Vagina (tissue), 2 donors: ENCODE measurements at places on chromosomes 2 and 18. TPM values are rescaled to one million over a fixed set of nuclear protein-coding genes. Genes with fewer than 3 reads are reported as not detected.
A peak's percentile ranks its signal among the peaks of the same experiment; 100 is the strongest.

The KCNG2 gene
- total RNA-seq: not detected

The TSPYL6 gene
- not detected for total RNA-seq

The SMAD2 gene
- total RNA-seq: 28.5 TPM

The RESP18 gene
- not detected for total RNA-seq

GRCh38 chr2:23844905-23845304 is 82.0 kb downstream of the ATAD2B start:
- no peak overlapping the region for H3K4me3 ChIP-seq
- no peak overlapping the region for H3K27ac ChIP-seq
- H3K4me1 ChIP-seq: no peaks in the 10 kb centered on the region
- no peaks in the 10 kb centered on the region for H3K27me3 ChIP-seq
- H3K36me3 ChIP-seq: no peaks in the 10 kb centered on the region
- DNase-seq: no peak

DNA sequence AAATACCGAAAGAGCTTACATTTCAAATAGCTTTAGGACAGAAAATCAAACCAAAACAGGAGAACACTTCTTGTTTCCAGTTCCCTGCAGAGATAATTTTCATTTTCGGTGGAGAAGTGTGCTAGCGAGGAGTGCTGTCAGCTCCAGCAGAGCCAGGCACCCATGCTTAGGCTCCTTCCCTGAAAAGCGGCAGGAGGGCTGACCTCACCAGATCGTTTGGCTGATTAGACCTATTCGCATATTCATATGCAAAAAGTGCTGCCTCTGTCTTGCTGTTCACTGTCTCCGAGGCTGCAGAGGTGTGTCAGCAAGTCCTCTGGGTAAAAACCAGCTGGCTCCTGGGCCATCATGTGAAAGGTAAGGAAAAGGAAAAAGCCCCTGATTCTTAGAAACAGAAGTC is 225.8 kb upstream of the COPS8 start:
- H3K4me1 ChIP-seq: no peaks in the 10 kb centered on the region
- H3K27ac ChIP-seq: no peak overlapping the region
- H3K4me3 ChIP-seq: no peak overlapping the region
- no peak for DNase-seq
- H3K36me3 ChIP-seq: no peaks in the 10 kb centered on the region

GRCh38 chr2:7726989-7727388 is 809.8 kb downstream of the RNF144A start:
- H3K4me3 ChIP-seq: no peak overlapping the region
- DNase-seq: no peak
- no peak overlapping the region for H3K27ac ChIP-seq
- no peaks in the 10 kb centered on the region for H3K27me3 ChIP-seq
- H3K4me1 ChIP-seq: no peaks in the 10 kb centered on the region

DNA sequence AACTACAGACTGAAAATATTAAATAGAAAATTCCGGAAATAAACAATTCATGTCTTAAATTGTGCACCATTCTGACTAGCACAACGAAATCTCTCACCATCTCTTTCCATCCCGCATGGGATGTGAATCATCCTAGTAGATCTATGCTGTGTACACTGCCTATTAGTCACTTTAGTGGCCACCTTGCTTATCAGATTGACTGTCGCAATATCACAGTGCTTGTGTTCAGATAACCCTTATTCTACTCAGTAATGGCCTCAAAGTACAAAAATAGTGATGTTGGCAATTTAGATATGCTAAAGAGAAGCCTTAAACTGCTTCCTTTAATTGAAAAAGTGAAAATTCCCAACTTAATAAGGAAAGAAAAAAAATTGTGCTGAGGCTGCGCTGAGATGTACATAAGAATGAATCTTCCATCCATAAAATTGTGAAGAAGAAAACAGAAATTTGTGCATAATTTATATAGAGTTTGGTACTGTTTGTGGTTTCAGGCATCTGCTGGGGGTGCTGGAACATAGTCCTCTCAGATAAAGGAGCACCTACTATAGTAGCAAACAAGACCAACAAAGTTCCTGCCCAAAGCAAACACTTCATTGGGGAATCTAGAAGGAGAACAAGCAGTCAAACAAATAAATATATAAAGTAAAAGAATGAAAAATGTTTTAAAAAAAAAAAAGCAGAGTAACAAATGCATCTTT is 12.0 kb downstream of the PSMD1 start:
- H3K36me3 ChIP-seq: peaks cover 4% of the 10 kb centered on the region
- DNase-seq: no peak
- no peaks in the 10 kb centered on the region for H3K4me1 ChIP-seq

DNA sequence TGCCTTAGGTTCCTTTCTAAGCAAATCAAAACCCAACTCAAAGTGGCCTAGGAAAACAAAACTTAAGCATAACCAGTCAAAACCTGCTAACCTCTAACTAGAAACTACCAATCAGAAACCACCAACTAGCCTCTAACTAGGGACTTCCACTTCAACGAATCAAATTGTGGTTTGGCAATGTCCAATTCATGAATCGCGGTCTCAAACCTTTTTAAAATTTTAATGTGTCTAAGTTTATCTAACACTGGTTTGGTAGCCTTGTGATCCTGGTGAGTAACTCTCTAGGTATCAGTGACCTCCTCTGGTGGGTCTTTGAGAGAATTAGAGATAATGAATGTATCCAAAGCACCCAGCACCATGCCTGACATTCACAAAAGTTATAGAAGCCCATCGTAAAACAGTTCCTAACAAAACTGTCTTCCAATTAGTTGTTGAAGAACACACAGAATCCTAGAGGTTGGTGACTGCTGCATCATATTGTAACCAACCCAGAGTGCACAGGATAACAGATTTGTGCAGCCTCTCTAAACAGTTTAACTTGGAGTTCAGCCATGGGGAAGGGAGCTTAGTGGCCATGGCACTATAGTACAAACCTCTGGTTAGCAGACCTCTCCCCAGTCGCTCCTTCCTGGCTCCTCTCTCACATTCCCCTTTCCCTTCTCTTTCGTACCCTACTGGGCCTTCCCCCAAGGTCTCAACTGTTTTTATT is 45.2 kb upstream of the B3GNT2 start:
- H3K36me3 ChIP-seq: no peaks in the 10 kb centered on the region
- DNase-seq: no peak
- peaks cover 9% of the 10 kb centered on the region for H3K4me1 ChIP-seq
- H3K27me3 ChIP-seq: no peaks in the 10 kb centered on the region
- no peak overlapping the region for H3K4me3 ChIP-seq

DNA sequence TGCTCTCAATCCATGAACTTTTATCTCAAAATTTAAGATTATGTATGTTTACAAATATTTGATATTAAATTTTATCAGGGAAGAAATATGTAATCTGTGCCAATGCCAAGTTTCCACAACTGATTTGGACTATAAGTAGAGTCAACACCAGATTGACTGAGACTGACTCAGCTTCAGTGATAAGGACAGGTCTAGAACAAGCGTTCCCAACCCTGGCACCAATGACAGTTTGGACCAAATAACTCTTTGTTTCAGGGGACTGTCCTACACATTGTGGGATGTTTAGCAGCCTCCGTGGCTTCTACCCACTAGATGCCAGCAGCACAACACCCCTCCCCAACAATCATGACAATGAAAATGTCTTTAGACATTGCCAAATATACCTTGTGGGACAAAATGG is 165.3 kb downstream of the THADA start:
- peaks cover 19% of the 10 kb centered on the region for H3K4me1 ChIP-seq
- no peaks in the 10 kb centered on the region for H3K36me3 ChIP-seq
- no peaks in the 10 kb centered on the region for H3K27me3 ChIP-seq
- no peak for DNase-seq

- H3K4me1 ChIP-seq: peaks cover 38% of the 10 kb centered on the region
- peak overlapping the region; percentile 51 for H3K27ac ChIP-seq
- no peaks in the 10 kb centered on the region for H3K27me3 ChIP-seq
- no peak for DNase-seq
- no peaks in the 10 kb centered on the region for H3K36me3 ChIP-seq
These were observed 223.4 kb upstream of the SMAD2 start for GRCh38 chr18:48153613-48154481.

DNA sequence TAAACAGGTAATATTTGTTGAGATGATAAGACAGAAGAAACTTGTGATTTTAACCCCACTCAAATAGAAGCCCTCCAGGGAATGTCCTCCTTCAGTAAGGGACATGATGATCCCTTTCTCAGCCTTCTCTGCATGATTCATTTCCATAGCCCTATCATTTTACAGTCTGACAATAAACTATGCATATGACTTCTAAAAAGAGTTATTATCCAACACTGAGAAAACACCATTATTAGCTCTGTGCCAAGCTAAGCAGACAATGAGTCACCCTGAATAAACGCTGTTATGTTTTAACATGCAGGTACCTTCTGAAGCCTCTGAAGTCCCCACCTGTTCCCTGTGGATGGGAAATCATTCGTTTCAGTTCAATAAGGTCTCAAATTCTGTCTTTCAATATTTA is 54.7 kb downstream of the DTNB start:
- no peak for DNase-seq
- H3K4me3 ChIP-seq: no peak overlapping the region
- H3K4me1 ChIP-seq: peaks cover 20% of the 10 kb centered on the region
- H3K36me3 ChIP-seq: no peaks in the 10 kb centered on the region
- H3K27me3 ChIP-seq: no peaks in the 10 kb centered on the region

DNA sequence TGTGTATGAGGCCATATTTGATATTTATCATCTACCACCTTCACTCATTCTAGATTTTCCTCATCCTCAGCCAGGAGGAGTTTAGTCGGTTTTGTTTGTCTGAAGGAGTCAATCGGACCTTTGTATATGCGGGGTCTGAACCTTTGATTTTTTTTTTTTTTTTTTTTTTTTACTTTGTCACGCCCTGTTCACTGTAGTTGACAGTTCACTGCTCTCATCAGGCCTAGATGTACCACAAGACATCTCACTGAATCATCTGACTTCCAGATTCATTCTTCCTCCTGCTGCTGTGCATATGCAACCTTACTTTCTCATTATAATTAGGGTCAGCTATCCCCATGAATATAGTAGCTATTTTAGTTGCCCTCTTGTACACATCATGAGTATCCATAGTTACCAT is 133.2 kb downstream of the ARHGAP15 start:
- no peak for DNase-seq
- H3K27ac ChIP-seq: no peak overlapping the region
- H3K4me1 ChIP-seq: peaks cover 23% of the 10 kb centered on the region
- H3K36me3 ChIP-seq: no peaks in the 10 kb centered on the region
- no peak overlapping the region for H3K4me3 ChIP-seq

- no peak overlapping the region for H3K4me3 ChIP-seq
- no peak for DNase-seq
- no peaks in the 10 kb centered on the region for H3K4me1 ChIP-seq
- H3K27ac ChIP-seq: no peak overlapping the region
These were observed 18.4 kb downstream of the DNER start for GRCh38 chr2:229695961-229696360.

GRCh38 chr2:113240915-113241911 is 37.5 kb downstream of the PAX8 start:
- H3K27me3 ChIP-seq: no peaks in the 10 kb centered on the region
- DNase-seq: peak; percentile 98
- H3K4me3 ChIP-seq: no peak overlapping the region
- peak overlapping the region; percentile 86 for H3K27ac ChIP-seq

- H3K36me3 ChIP-seq: no peaks in the 10 kb centered on the region
- H3K4me1 ChIP-seq: peaks cover 11% of the 10 kb centered on the region
- H3K27me3 ChIP-seq: no peaks in the 10 kb centered on the region
These were observed 160.4 kb downstream of the PTPRM start for GRCh38 chr18:7727361-7728076.

DNA sequence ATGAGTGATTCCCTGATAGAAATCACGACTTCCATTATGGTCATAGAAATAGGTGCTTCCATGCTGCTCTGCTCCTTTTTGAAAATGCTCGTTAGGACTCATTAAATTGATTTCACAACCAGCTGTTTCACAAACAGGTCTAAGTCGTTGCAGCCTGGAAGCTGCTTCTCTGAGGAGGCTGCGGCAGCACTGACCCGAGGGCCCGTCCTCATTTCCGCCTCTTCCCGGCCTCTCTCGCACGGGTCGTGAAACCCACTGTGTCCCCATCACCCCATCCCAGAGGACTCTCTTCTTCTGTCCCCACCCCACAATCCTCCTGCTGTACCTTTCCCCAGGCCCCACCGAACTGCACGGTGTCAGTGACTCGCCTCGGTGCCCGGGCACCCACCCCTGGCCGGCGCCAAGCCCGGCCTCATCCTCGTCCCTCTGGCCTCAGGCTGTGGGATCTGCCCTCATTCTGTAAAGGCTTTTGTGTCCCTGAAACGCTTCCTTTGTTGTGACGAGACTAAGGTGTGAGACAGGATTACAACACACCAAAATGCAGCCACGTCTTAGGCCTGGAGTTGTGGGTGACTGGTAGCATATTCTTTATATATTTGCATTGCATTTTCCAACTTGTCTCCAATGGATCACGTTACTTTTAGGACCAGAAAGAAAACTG is 112.7 kb upstream of the CTDP1 start:
- no peaks in the 10 kb centered on the region for H3K27me3 ChIP-seq
- H3K4me3 ChIP-seq: no peak overlapping the region
- no peaks in the 10 kb centered on the region for H3K36me3 ChIP-seq

DNA sequence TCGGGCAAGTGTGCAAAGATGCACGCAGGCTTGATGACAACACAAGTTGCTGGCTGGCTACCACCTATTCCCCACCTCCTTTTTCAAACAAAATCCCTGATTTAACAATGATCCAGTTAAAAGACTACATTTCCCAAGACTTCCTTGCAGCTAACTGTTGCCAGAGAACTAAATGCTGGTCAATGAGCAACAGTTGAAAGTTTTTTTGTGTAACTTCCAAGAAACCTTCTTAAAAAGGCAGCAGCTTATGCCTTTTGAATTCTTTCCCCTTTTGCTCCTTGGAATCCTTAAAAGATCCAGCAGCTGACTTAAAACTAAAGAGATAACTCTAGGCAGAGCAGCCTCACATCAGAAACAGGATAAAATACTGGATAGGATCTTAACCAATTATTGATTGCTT is 38.5 kb downstream of the NPHP1 start:
- H3K4me3 ChIP-seq: no peak overlapping the region
- no peak overlapping the region for H3K27ac ChIP-seq
- H3K4me1 ChIP-seq: no peaks in the 10 kb centered on the region
- no peaks in the 10 kb centered on the region for H3K36me3 ChIP-seq
- no peaks in the 10 kb centered on the region for H3K27me3 ChIP-seq

GRCh38 chr18:69216321-69216720 is 184.4 kb upstream of the DOK6 start:
- no peak overlapping the region for H3K4me3 ChIP-seq
- H3K36me3 ChIP-seq: no peaks in the 10 kb centered on the region
- no peak for DNase-seq
- no peaks in the 10 kb centered on the region for H3K4me1 ChIP-seq

GRCh38 chr2:120988700-120989511 is 253.2 kb downstream of the GLI2 start:
- DNase-seq: peak; percentile 72
- no peak overlapping the region for H3K4me3 ChIP-seq
- no peaks in the 10 kb centered on the region for H3K27me3 ChIP-seq
- no peak overlapping the region for H3K27ac ChIP-seq
- peaks cover 7% of the 10 kb centered on the region for H3K36me3 ChIP-seq
- H3K4me1 ChIP-seq: no peaks in the 10 kb centered on the region

- peaks cover 3% of the 10 kb centered on the region for H3K36me3 ChIP-seq
- no peak for DNase-seq
- no peak overlapping the region for H3K27ac ChIP-seq
- H3K27me3 ChIP-seq: no peaks in the 10 kb centered on the region
These were observed 117.7 kb upstream of the ACVR1C start for GRCh38 chr2:157746234-157746950.
